Muscle of leg (tissue), 16 donors: ENCODE measurements at places on chromosomes 13 and 19. TPM values are rescaled to one million over a fixed set of nuclear protein-coding genes. Genes with fewer than 3 reads are reported as not detected.

The ANGPTL8 gene
- 0.44 TPM for total RNA-seq

The ERICH6B gene
- total RNA-seq: not detected

The ZNF556 gene
- 34.8 TPM for total RNA-seq

The CGB1 gene
- total RNA-seq: not detected

The SLC6A16 gene
- 0.49 TPM for total RNA-seq

The ICAM5 gene
- total RNA-seq: not detected

The CD22 gene
- 3.3 TPM for total RNA-seq

The UBL3 gene
- 14.0 TPM for total RNA-seq

The PSG1 gene
- 0.80 TPM for total RNA-seq

The IFNL3 gene
- total RNA-seq: not detected

DNA sequence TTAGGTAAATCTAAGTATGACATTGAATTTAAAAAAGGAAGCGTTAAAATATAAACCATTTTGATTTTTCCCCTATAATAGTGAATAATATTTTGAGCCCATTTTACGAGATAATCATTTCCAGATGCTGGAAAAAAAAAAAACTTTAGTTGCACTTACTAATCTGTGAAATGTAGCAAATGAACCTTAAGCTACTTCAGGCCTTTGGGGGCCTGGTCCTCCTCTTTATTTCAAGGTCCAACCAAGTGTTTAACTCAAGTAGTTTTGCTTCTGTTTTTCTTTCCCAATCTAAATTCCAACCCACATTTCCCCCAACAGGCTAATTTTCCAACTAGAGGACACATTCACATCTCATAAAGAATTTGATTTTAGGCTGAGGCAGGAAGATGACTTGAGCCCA is 101.2 kb downstream of the TNFRSF19 start:
- DNase-seq: peak; percentile 61

DNA sequence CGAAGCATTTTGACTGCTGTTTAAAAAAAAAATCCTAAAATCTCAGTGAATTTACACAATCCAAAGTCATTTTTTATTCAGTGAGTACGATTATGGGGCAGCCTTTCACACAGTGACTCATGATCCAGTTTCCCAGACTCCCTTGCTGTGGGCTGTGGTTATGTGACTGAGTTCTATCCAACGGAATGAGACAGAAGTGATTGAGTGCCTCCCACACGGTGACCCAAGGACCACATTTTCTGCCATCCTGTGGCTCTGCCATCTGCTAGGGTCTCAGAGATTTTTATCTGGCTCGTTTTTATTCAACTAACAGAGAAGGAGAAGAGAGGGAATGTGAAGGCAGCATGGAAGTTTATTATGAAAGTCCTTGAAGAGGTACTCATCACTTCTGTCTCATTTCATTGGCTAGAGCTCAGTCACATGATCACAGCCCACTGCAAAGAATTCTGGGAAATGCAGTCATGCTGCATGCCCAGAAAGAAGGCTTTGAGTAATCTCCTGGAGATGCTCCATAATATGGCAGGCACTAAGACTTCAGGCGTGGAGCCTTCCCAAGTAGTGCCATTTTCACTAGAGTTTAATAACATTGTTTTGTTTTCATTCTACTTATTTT is 999.4 kb downstream of the UQCRFS1 start:
- DNase-seq: no peak

- DNase-seq: no peak
Measured at GRCh38 chr13:45396533-45397095, 21.6 kb downstream of the SLC25A30 start.

DNA sequence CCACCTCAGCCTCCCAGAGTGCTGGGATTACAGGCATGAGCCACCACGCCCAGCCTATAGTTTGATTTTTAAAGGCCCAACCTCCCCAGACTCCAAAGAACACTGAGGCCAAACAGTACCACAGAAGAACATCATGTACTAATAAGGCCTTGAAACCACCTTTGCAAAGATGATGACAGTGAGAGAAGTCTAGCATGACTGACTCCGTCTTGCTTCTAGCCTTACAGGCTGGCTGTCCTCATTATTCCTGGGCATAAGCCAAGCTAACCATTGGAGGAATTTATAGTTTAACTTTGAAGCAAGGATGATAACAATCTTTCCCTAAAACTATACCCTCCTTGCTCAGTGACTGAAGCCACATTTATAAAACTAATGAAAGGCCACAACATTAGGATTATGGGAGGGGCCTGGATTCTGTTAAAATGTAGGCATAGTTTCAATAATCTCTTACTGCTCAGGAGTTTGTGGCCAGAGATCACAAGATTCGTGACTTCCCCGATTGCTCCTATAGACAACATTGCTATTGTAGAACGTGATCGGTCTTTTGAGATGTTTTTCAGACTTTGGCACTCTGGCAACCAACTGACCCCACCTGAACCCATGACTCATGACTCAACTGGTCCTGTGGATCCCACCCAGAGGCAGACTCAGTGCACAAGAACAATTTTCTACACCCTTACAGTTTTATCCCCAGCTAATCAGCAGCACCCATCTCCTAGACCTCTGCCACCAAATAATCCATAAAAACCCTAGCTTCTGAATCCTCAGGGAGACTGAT is 17.6 kb downstream of the GPR42 start:
- DNase-seq: no peak

GRCh38 chr13:110759710-110760109 is 46.2 kb downstream of the ING1 start:
- DNase-seq: no peak

DNA sequence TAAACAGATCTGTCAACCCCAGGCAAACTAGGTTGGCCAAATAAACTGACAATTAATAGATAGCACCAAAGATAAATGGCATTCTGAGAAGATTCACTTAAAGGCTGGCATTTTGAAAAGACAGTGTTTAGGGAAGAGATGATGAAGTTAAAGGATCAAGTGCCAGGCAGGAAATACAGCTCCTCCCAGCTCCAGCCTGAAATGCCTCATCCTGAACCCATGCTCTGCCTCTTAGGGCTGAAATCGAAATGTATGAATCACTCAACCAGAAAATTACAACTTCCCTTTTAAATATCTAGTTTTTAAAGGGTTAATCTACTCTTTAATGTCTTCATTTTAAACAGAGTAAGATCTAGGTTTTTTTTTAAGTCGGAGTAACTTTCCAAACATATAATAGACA is 171.2 kb upstream of the UBL3 start:
- DNase-seq: no peak

DNA sequence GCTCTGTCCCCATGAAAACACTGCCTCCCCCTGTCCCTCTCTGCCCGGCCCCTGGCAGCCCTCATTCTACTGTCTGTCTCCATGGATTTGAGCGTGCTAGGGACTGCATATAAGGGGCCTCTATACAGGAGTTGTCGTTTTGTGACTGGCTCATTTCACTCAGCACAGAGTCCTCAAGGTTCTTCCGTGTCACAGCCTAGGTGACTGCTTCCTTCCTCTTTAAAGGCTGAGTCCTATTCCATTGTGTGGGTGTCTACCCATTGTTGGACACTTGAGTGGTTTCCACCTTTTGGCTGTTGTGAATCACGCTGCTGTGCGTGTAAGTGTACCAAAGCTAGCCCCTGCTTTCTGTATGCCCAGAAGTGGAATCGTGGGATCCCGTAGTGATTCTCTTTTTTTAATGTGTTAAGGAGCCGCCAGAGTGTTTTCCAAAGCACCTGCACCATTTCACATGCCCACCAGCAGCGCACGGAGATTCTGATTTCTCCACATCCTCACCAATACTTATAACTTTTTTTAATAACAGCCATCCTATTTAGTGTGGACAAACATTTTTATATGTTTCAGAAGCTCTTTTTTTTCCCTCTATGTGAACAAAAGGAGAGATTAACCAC is 116.7 kb downstream of the COL4A2 start:
- no peak for DNase-seq

DNA sequence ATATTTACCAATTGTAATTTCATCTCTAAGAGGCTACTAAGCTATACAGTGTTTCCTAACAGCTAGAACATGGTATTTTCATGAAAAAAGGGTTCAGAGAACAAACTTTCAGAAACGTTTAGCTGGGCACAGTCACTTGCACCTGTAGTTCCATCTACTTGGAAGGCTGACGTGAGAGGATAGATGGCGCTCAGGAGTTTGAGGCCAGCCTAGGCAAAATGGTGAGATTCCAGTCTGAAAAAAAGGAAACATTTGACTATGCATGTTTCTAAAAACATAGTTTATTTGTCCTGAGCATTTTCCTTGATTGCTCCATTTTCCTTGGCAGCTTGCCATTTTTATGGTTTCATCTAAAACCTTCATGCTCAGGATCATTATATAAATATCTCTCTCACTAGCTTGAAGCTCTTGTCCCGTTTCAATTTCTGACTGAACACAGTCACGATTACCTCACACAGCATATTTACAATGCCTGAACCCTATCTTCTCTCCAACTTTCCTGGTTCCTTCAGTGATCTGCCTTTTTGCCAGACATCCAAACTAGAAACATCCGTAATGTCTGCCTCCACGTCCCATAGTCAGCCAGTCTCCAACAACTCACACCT is 200.8 kb downstream of the RGCC start:
- DNase-seq: peak; percentile 44

GRCh38 chr13:40160618-40161350 is 505.3 kb downstream of the COG6 start:
- DNase-seq: no peak
